ENCODE measurements at places on chromosomes 5 and 9.

GRCh38 chr9:133545494-133546286 lies 11.2 kb downstream of the ADAMTSL2 start:
- DNase-seq = peak; percentile 61

DNA sequence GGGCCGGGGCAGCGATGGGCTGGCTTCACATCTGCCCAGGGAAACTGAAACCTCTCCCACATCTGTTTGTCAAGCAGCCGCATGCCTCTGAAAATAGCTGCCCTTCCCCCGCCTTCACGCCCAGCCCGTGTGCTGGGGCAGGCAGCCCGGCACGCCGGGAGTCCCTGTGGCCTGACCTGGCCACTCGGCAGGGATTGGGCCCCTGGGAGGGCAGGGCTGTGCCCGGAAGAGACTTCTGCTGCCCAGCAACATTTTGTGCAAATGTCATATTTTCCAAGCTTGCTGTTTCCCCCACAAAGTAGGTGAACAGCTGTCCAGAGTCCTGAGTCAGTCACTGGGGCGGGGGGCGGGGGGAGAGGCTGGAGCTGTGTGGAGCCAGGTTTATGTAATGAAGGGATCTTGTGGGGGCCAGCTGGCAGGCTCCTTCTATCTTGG lies 8.2 kb downstream of the COL27A1 start:
- DNase-seq = peak; percentile 85

- DNase-seq = no peak
Measured at GRCh38 chr5:150557509-150557872, 49.6 kb downstream of the NDST1 start.

DNA sequence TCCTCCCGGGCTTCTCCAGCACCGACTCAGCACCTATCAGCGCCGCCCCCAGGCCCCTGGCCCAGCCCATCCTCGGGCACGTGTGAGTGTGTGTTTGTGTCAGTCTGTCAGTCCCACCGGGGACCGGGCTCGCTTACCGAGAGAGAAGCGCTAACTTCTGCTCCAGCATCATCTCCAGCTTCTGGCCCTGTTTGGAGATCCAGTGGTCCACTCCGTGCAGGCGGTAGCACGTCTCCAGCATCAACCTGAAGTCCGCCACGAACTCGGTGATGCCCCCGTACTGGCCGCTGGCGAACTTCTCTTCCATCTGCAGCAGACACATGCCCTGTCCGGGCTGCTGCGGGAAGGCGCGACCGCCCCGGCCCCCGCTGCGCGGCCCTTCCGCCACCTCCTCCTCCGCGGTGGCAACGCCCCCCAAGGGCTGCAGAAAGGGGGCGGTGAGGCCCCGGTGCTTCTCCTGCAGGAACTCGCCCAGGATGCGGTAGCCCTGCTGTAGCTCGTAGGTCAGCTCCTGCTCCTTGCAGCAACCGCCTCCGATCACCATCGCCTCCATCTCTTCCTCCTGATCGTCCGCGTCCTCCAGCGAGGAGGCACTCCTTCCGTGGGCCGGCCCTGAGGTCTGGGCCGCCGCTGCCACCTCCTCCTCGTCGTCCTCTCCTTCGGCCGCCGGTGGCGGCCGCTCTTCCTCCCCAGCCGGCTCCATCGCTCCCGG lies 8.2 kb downstream of the RANBP6 start:
- DNase-seq = peak; percentile 80

GRCh38 chr5:36607114-36607571 lies 737 bp downstream of the SLC1A3 start:
- peak; percentile 23 for DNase-seq

GRCh38 chr5:148469501-148469935 lies 85.8 kb downstream of the FBXO38 start:
- DNase-seq = peak; percentile 93

DNA sequence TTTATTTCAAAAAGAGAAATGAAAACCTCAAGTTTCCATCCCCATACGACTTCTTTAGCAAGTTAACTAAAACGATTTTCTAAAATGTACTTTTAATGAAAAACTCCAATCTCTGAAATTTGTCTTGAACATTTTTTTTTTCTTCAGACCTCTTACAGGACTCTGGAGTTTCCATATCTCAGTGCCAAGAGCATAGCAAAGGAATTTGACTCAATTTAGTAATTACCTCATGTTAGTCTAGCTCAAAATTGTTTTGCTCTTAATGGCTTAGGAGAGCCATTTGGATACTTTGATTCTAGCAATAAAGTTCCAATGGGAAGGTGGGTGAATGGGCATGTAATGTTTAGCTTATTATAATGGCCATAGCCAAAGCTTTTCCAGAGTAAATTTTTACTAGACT lies 26.0 kb upstream of the SPATA31D4 start:
- DNase-seq = no peak

DNA sequence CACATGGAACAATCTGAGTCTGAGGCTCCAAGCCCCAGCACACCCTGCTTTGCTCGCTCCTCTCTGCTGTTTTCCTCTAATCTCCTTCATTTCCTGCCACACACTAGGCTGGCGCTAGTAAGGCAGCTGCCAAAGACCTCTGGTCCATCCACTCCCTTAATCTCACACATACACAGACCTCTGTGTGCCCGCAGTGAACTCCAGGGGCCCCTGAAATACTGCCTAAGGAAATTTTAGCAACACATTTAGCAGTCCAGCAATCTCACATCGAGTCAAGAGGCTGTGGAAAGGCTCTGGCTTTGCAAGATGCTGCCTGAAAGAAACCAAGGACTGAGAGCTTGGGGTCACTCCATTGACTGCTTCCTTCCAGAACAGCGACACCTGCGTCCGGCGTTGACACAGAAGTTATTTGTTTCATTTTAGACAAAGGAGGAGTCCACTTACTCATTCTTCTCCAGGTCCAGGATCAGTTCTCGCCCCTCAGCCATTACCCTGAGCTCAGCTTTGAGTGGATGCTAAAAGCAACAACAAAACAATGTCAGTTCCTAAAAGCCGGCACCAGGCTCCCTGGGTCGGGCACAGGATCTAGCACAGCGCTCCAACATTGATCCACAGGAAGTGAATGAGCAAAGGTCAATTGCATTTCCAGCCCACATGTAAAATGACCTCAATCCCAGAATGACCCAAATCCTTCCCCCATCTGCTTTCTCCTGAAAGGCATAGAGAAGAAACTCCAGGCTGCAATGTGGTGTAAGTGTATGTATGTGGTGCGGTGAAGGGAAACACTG lies 11.5 kb downstream of the ADAM19 start:
- peak; percentile 50 for DNase-seq

GRCh38 chr9:81890104-81890503 lies 38.1 kb upstream of the SPATA31D4 start:
- no peak for DNase-seq

GRCh38 chr5:120615967-120616645 lies 152.0 kb downstream of the PRR16 start:
- DNase-seq = peak; percentile 1
